Natural killer cell (primary cell): ENCODE measurements at places on chromosomes 13 and 19. TPM values are rescaled to one million over a fixed set of nuclear protein-coding genes. Genes with fewer than 3 reads are reported as not detected.

Gene HIPK4
- 0.29 TPM for total RNA-seq

- H3K4me1 ChIP-seq = peaks cover 5% of the 10 kb centered on the region
- H3K4me3 ChIP-seq = no peak overlapping the region
- H3K36me3 ChIP-seq = no peaks in the 10 kb centered on the region
- no peak for DNase-seq
- no peak overlapping the region for H3K27ac ChIP-seq
These were observed 15.0 kb upstream of the ZNF57 start for GRCh38 chr19:2885736-2886135.

- H3K27ac ChIP-seq = no peak within 1 kb of the TSS
- H3K4me1 ChIP-seq = peaks cover 7% of the 10 kb centered on the region
- DNase-seq = peak; percentile 52
These were observed at the start of gene RHPN2 for GRCh38 chr19:33064792-33065550. Gene RHPN2 (minus strand): TSS chr19:33064888. CDS start chr19:33064852, 36 bp downstream.

- no peak for DNase-seq
- peaks cover 32% of the 10 kb centered on the region for H3K36me3 ChIP-seq
- no peaks in the 10 kb centered on the region for H3K27me3 ChIP-seq
- no peak overlapping the region for H3K4me3 ChIP-seq
- no peak overlapping the region for H3K27ac ChIP-seq
These were observed 2.1 kb downstream of the DAPK3 start for GRCh38 chr19:3968556-3969434.
